Esophagus squamous epithelium (tissue), 5 donors: ENCODE measurements at places on chromosomes 5 and 9.

GRCh38 chr9:121171236-121171635 is 30.4 kb downstream of the RAB14 start:
- no peak for DNase-seq

- no peak for DNase-seq
These were observed 88.4 kb downstream of the APBA1 start for GRCh38 chr9:69583645-69584234.

DNA sequence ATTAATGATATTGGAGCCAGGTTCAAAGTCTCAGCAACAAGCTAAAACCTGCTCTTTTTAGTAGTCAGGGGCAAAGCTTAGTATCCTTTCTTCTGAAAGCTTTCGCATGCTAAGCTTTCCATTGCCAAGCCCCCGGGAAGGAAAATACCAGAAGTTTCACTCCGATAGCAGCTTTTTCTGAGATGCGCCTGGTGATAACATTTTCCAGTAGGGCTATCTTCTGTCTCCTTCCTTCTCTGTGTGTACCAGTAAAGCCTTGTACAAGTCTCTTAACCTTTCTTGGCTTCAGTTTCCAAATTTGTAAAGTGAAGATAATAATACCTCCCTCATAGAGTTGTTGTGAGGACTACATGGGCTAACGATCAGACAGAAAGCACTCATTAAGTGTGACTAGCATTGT is 36.7 kb downstream of the DOCK8 start:
- DNase-seq: no peak

- no peak for DNase-seq
These were observed 158.8 kb downstream of the FGF18 start for GRCh38 chr5:171578049-171578828.

DNA sequence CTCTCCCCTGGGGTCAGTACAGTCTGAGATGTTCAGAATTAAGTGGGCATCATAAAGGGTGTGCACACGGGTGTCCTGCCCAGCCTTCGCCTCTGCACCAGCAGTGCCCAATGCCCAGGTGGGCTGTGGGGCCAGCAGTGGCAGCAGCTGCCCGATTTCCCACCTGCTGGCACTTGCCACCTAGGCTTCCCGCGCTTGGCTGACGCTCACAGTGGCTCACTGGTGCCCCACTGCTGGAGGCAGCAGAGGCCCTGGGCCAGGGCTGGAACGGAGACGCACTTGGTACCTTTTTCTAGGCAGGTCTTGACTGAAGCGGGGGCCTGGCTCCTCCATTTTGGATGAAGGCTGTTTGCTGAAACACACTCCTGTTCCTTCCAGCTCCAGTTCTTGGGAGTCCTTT is 17.0 kb downstream of the MRNIP start:
- no peak for DNase-seq

GRCh38 chr5:149486726-149487635 is 64.3 kb downstream of the CSNK1A1 start:
- no peak for DNase-seq

- no peak for DNase-seq
These were observed 477.5 kb upstream of the EDIL3 start for GRCh38 chr5:84862132-84862531.

DNA sequence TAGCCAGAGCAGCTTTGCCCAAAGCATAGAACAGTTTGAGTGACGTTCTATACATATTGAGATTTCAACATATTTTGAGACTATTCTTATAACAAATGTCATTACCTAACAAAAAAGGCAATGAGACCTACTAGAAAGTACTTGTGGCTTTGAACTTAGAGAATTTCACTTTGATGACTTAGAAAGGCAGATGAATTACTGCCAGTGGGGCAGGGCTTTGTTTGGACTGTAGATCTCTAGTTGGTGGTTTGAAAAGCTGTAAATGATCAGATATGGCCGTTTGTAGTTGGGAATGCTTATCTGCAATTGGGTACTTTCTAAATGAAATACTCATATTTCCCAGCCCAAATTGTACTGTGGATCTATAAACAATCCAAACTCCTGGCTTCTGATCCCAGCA is 28.1 kb downstream of the SOX30 start:
- no peak for DNase-seq

DNA sequence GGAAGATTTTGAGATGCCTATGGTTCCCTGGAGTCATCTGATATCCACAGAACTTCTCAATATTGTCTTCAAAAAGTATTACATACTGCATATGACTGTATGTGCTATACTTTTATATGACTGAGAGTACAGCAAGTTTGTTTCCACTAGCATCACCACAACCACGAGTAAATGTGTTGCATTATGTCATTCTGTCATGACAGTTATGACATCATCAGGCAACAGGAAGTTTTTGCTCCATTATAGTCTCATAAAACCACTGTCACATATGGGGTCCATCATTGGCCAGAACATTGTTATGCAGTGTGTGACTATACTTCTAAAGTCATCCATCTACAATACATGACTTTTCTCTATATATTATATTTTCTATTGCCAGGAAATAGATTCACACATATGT is 831.7 kb downstream of the SEMA5A start:
- no peak for DNase-seq

DNA sequence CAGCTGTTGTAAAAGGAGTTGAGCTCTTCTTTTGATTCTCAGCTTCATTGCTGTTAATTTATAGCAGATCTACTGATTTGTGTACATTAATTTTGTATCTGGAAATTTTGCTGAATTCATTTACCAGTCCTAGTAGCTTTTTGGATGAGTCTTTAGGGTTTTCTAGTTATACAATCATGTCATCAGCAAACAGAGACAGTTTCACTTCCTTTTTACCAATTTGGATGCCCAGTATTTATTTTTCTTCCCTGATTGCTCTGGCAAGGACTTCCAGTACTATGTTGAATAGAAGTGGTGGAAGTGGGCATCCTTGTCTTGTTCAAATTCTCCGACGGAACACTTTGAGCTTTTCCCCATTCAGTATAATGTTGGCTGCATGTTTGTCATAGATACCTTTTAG is 398.9 kb upstream of the POU5F2 start:
- DNase-seq: no peak

- DNase-seq: no peak
These were observed 1105.8 kb downstream of the CDH18 start for GRCh38 chr5:18882154-18882553.

DNA sequence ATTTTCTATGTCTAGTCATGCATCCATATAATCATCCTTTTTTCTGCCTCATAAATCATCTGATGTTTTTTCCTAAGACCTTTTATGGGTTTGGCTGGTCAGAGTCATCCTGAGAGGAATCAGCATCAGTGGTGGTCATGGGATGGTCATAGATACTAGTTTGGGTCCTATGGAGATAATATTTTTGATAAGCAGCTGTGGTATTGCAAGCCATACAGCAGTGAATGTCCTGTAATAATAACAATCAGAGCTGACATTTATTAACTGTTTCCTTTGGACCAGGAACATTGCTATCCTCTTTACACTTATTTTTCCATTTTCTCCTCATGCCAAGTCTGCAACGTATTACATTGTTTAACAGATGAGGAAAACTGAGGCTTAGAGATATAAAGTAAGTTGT is 83.1 kb downstream of the TEX10 start:
- no peak for DNase-seq

DNA sequence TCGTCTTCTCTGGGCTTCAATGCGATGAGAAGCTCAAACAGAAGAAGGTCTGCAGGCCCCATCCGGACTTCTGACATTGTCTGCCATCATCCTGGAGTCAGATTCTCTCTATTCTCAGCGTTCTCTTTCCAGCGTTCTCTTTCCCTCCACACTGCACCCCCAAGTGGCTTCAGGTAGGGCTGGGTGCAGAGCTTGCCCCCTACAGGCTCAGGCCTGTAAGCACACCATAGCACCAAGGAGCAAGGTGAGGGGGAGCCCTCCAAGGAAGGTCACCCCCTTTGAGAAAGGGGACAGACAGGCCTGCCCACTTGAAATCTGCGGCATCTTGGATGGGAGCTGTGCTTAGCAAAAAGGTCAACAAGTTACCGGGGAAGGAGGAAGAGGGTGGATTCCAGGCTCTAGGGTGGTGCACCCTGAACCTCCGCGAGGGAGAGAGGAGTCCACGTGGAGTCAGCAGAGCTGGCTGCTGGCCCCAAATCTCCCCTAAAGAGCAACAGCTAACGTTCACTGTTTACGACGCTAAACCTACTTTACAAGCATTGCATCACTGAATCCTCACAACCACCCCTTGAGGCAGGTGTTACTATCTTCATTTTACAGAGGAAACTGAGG is 27.5 kb downstream of the GPX3 start:
- DNase-seq: no peak

GRCh38 chr9:78898234-78898633 is 601.3 kb downstream of the PSAT1 start:
- DNase-seq: no peak

GRCh38 chr5:68964679-68965078 is 129.1 kb upstream of the SLC30A5 start:
- no peak for DNase-seq

GRCh38 chr5:120655828-120656435 is 191.8 kb downstream of the PRR16 start:
- no peak for DNase-seq

GRCh38 chr9:27714388-27714787 is 141.1 kb upstream of the C9orf72 start:
- DNase-seq: no peak

GRCh38 chr9:71896761-71897160 is 14.2 kb downstream of the ABHD17B start:
- no peak for DNase-seq

GRCh38 chr5:170606941-170607340 is 103.1 kb downstream of the KCNIP1 start:
- no peak for DNase-seq
